ENCODE measurements at places on chromosomes 6 and 20.

- DNase-seq: no peak
Observed at GRCh38 chr20:5315807-5316187, 957 bp downstream of the PROKR2 start.

GRCh38 chr6:56335726-56336125, 88.3 kb upstream of the COL21A1 start:
- DNase-seq: no peak

DNA sequence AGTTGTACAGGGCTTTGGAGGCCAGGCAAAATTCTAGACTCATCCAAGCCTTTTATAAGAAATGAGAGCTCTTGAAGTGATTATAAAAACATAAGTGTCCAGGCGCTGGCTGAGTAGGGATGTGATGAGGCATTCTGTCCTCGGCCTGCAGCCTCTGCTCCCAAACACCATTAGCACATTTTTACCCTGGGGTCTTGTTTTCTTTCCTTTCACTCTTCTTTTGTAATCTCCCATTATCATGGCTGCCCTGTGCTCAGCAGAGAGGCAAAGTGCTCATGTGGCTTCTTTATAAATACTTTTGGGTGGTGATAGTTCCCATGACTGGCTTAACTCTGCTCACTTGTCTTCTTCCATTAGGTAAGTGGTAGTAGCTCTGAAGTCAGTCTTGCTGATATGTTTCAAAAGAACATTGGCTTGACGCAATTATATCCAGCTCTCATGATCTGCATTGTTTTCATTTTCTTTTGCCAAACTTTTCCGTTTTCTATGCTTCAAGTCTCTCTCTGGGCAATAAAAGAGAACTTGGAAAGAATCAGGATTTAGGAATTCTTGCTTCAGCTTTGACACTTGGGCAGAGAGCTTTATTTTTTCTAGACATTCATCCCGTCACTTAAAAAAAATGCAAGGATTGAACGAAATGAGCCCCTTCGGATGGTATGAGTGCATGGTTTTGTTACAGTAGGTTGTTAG, 61.1 kb downstream of the CAP2 start:
- DNase-seq: no peak

- DNase-seq: no peak
Observed at GRCh38 chr6:71317441-71317840, 28.8 kb downstream of the OGFRL1 start.

DNA sequence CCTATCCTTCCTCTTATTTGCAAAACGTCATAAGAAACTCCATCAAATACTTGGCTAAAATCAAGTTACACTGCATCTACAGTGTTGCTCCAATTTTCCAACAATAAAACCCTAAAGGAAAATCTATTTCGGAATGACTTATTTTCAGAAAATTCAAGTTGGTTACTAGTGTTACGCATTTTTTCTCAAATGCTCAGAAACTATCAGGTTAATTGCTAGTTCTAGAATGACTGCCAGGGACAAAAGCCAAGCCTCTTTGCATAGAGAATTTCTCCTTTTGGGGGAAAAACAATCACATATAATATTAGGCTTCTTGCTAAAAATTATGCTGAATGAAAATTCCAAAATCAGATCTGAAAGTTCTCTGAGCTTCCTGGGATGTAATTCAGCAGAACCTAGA, 210.2 kb downstream of the BTBD9 start:
- no peak for DNase-seq

DNA sequence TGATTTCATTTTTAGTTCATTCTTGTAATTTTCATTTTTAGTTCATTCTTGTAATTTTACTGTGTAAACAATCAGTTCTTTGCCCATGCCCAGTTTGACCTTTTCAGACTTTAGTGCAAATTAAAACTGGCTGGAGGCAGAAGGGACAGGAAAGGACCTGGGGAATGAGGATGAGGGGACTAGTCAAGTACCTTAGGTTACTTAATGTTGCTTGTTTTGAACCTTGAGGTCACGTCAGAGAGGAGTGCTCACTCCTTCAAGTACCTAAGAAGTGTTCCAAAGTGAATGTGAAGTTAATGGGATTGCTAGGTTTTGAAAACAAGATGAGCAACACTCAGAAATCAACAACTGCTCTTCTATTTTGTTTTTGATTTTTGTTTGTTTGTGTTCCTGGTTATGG, 82.5 kb downstream of the FOXO3 start:
- DNase-seq: no peak

- no peak for DNase-seq
Observed at GRCh38 chr20:38252292-38253288, 7.9 kb downstream of the KIAA1755 start.

- DNase-seq: no peak
Observed at GRCh38 chr6:43768506-43768860, 1.5 kb upstream of the VEGFA start.

- no peak for DNase-seq
Observed at GRCh38 chr20:4027590-4028265, 12.4 kb upstream of the RNF24 start.

GRCh38 chr6:38307740-38308139, 332.0 kb downstream of the BTBD9 start:
- no peak for DNase-seq

DNA sequence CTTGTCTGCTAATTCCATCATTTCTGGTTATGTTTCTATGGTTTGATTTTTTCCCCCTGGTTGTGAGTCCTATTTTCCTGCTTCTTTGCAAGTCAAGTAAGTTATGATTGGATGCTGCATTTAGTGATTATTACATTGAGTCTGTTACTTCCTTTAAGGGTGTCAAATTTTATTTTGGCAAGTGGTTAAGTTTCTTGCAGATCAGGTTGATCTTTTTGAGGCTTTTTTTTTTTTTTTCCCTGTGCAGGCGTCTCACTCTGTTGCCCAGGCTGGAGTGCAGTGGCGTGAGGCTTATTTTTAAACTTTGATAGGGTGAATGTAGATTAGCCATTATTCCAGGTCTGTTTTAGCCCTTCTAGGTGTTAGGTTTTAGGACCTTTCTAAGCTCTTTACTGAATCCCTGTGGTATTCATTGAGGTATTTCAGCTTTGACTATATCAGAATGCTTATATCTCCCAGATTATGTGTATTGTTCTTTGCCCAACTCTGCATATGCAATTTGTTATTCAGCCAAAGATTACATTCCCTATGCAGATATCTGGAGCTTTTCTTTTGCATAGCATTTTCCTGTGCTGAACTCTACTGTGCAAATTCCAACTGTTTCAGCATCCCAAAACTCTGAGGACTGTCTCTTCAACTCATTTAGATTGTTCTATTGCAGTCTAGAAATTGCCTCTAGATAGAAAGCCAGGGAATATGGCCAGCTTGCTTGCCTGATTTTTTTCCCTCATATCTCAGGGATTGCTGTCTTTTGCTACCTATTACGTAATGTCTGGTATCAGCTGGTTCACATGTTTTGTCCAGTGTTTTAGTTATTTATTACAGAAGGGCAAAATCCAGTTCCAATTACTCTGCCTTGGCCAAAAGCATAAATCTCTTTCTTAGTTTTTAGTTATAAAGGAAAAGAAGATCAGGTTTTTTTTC, 113.3 kb downstream of the AFG1L start:
- DNase-seq: no peak

DNA sequence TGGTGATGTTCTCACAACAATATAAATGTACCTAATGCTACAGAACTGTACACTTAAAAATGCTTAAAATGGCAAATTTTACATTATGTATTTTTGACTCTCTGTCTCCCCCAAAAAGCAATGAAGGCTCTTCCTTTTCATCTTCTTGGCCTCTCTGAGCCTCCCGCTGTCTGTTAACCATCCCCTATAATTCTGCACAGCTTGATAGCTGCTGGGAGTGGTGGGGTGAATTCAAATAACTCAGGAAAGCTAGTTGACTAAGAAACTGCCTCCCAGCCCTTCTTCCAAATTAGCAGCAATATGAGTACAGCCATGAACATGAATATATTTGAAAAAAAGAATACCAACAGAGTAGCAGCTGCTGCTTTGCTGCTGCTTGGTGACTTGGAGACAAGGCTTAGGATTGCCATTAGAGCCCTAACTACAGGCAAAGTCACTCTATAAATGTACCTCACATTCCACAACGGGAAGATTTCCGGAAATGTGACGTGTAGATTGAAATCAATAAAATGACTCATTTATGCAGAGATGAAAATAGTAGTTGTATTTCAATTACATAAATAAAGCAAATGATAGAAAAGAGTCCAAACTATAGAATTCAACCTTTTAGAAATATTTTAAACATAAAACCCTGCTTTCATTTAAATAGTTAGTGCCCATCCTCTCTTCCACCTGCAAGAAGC, 200.1 kb upstream of the HEY2 start:
- no peak for DNase-seq

DNA sequence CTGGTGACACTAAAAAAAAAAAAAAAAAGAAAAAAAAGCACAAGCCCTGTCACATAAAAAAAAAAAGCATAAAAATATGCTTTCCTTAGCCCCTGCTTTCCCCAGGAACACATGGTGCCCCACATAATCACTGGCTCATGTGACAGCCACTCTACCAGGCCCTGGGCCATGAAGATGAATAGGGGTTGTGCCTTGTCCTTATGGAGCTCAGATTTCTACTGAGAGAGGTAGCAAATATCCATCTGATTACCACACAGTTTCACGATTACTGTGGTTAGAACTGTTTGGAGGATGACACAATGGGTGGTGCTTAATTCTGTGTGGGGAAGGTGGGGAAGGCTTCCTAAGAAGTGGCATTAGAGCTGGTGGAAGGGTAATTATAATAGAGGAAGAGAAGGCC, 9.3 kb downstream of the RAET1E start:
- no peak for DNase-seq

DNA sequence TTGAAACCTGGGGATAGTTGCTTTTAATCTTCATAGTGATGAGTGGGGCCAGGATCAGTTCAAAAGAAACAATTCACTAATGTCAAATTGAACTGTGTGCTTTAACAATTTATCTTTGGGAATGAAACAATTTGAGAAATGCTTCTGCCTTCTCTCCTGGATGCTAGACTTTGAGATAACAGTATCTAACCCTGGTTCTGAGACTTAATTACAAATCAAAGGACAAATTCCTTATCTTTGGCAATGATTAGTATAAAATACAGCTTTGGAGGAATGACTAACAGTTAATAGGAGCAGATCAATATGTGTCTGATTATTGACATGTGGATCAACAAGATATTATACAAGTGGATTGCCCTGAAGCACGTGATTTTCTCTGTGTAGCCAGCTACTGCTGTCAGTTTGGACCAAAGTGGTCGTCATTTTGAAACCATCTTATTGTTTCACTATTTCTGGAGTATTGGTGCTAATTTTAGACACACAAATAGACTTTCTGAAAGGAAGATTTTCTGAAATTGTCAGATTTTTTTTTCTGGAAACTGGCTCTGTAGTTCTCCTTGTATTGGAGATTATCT, 6.2 kb upstream of the FLRT3 start:
- no peak for DNase-seq

DNA sequence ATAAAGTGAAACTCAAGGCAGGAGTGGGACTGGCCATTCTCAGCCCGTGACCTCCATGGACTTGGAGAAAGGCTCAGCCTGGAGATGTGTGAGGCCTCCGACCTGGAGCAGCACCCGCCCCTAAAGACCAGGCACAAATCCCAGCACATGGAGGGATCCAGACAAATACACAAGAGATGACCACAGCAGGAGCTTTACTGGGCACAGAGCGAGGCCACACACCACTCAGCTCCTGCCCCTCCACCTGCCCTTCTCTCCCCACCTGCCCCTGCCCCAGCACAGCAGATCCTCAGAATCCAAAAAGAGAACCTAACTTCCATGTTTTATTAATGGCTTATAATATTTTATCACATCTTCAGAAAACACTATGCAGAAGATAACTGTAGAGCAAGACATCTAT, 20.4 kb upstream of the MICB start:
- DNase-seq: no peak

- no peak for DNase-seq
Observed at GRCh38 chr6:134816300-134816699, 133.6 kb downstream of the ALDH8A1 start.

- no peak for DNase-seq
Observed at GRCh38 chr20:62344092-62344491, 23.0 kb downstream of the LAMA5 start.
